ENCODE measurements at places on chromosomes 4 and X. TPM values are rescaled to one million over a fixed set of nuclear protein-coding genes. Genes with fewer than 3 reads are reported as not detected.

Gene ABCG2
- 0.59 TPM for total RNA-seq

Gene AMTN
- total RNA-seq: not detected

GRCh38 chrX:96713303-96713702 lies 28.7 kb downstream of the DIAPH2 start:
- no peaks in the 10 kb centered on the region for H3K27me3 ChIP-seq
- H3K36me3 ChIP-seq: no peaks in the 10 kb centered on the region
- DNase-seq: no peak
- H3K4me3 ChIP-seq: no peak overlapping the region
- no peaks in the 10 kb centered on the region for H3K4me1 ChIP-seq
- H3K27ac ChIP-seq: no peak overlapping the region

- no peaks in the 10 kb centered on the region for H3K36me3 ChIP-seq
- H3K27ac ChIP-seq: no peak overlapping the region
- H3K4me3 ChIP-seq: no peak overlapping the region
- DNase-seq: no peak
These were observed 28.2 kb downstream of the DCAF12L2 start for GRCh38 chrX:126137899-126138298.

- no peak overlapping the region for H3K27ac ChIP-seq
- H3K36me3 ChIP-seq: no peaks in the 10 kb centered on the region
- peaks cover 10% of the 10 kb centered on the region for H3K27me3 ChIP-seq
- H3K4me3 ChIP-seq: no peak overlapping the region
- no peak for DNase-seq
These were observed 91.9 kb upstream of the TMEM164 start for GRCh38 chrX:109911046-109911445.

DNA sequence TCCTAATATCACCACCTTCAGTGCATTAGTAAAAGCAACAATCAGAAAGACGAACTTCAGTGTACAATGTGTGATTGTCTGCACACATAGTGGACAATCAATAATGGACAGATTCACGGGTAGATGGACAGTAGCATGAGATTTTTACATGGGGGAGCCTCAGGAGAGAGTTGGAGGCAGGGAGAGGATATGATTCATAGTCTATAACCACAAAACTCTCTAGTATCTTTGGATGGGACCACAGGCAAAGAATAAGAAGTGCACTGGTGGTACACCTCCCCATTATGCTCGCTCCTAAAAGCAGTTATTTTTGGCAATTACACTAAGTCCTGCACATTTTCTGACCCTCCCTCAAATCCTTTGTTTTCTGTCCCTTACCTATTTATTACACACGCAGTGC lies 624.4 kb upstream of the ACTRT1 start:
- H3K27me3 ChIP-seq: no peaks in the 10 kb centered on the region
- no peak overlapping the region for H3K27ac ChIP-seq
- H3K36me3 ChIP-seq: no peaks in the 10 kb centered on the region
- no peaks in the 10 kb centered on the region for H3K4me1 ChIP-seq

DNA sequence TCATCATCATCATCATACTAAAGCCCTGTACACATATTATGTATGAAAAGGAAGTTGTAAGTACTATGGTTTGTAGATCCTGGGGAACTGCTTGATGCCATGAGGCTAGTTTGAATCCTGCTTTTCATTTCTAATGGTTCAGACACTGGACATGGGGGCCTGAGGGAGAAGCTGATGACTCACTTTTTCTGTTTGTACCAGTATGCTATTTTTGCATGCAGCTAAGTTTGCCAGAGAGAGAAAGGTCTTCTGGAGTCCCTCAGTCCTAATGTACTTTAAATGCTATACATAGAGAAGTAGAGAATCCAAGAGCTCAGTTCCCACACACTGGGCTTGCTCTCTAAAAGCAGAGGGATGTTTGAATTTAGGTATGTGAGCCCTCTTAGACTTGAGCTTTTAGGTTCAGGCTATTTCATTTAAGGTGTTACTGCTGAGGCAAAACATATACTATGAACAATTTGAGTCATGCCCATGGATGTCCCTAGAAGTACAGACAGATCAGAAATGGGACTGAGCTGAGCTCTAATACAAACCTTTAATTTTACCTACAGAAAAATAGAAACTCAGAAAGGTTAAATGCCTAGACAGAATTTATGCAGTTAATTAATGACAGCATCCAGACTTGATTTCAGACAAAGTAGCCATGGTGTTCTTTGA lies 17.6 kb upstream of the HS3ST1 start:
- no peak for DNase-seq
- no peak overlapping the region for H3K4me3 ChIP-seq
- no peaks in the 10 kb centered on the region for H3K36me3 ChIP-seq
- H3K27ac ChIP-seq: no peak overlapping the region
- H3K27me3 ChIP-seq: no peaks in the 10 kb centered on the region
- no peaks in the 10 kb centered on the region for H3K4me1 ChIP-seq

DNA sequence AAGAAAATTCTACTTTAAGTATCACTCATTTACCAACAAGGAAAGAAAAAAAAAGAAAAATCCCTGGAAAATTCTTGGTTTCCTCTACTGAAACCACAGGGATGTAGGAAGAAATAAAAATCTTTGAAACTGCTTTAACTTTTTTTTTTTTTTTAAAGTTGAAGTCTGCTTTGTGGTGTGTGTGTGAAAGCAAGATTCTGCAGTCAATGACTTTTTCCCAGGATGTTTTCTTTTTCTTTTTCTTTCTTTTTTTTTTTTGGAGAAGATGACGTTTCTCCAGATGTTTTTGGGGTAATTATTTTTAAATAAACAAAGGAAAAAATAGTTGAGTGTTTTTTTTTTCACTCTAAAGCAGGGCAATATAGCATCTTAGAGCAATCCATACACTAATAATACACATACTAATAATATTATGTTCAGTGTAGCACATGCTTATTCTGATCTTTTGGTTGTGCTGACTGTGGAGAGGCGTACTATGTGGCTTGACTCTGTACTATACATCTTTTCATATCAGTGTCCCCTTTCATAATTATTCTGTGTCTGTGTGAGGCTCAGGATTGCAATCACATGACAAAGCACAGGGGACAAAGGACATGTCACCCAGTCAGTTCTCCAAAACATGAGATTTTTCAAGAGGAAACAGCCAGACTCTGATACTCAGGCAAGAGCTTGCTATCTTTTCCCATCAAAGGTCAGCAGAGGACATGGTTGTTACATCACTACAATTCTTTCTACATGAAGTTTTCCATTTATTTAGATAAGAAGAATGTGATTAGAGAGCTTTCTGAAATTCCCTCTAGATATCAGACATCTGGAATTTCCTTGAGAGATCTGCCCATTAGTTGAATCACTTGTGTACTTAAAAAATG lies 111.0 kb downstream of the PDE5A start:
- H3K27me3 ChIP-seq: no peaks in the 10 kb centered on the region
- peak; percentile 62 for DNase-seq
- no peak overlapping the region for H3K4me3 ChIP-seq
- peaks cover 16% of the 10 kb centered on the region for H3K4me1 ChIP-seq
- peak overlapping the region; percentile 90 for H3K27ac ChIP-seq

DNA sequence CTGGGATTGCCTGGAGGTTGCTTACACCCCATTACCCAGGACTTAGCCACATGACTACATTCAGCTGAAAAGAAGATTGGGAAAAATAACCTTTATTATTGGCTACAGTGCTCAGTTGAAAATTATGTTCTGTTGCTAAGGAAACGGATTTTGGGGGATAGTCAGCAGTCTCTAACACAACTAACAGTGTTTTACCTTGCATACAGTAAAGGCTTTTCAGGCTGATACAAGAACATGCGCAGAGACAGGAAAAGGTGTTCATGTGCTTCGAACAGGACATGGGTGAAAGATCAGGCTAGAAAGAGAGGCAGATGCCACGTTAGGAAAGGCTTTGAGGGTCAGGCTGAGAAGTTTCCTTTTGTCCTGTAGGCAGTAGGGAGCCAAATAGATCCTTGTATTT lies 14.8 kb upstream of the RHOH start:
- no peaks in the 10 kb centered on the region for H3K36me3 ChIP-seq
- H3K27me3 ChIP-seq: no peaks in the 10 kb centered on the region
- no peak for DNase-seq
- H3K27ac ChIP-seq: no peak overlapping the region

GRCh38 chr4:4395849-4396627 lies 9.1 kb downstream of the NSG1 start:
- H3K36me3 ChIP-seq: no peaks in the 10 kb centered on the region
- H3K4me1 ChIP-seq: no peaks in the 10 kb centered on the region
- no peak overlapping the region for H3K4me3 ChIP-seq
- no peak overlapping the region for H3K27ac ChIP-seq
- DNase-seq: peak; percentile 89

Data from osteoblast (primary cell).